Right ventricle myocardium inferior (tissue), 1 donor: ENCODE measurements at places on chromosomes 5 and 9. TPM values are rescaled to one million over a fixed set of nuclear protein-coding genes. Genes with fewer than 3 reads are reported as not detected.

- DNase-seq, result peak; percentile 26
Measured at GRCh38 chr5:120734033-120734432, 269.9 kb downstream of the PRR16 start.

- DNase-seq, result no peak
Measured at GRCh38 chr5:150637245-150638052, 3.0 kb upstream of the SYNPO start.

DNA sequence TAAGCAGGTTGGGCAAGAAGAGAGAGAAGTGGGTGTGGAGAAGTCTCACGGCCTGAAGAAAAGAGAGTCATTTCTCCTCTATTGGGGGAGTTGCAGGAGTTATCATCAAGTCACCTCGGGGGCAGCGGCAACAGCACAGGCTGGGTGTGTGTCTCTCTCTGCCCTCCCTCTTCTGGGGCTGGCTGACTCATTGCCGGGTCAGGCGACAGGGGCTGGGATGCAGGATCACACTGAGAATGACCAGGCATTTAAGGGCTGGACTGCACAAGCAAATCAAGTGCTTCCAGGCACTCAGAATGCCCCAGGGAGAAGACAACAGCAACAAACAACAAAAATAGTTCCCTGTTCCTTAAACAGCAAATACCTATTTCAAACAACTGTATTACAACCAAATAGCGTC lies 6.3 kb upstream of the EQTN start:
- DNase-seq, result no peak

GRCh38 chr9:33952066-33952465 lies 96.6 kb downstream of the UBAP2 start:
- DNase-seq, result no peak

DNA sequence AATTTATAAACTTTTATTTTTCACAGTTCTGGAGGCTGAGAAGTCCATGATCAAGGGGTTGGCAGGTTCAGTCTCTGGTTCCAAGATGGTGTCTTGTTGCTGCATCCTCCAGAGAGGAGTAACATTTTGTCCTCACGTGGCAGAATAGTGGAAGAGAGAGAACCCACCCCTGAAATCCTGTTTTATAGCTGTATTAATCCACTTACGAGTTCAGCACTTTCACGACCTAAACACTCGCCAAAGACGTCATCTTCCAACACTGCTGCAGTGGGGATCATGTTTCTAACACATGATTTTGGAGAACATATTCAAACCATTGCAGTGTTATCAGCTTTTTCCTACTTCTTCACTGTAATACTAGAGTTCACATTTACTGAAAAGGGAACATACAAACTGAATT lies 233.0 kb upstream of the ATP10B start:
- no peak for DNase-seq

- DNase-seq, result no peak
Measured at GRCh38 chr9:99008203-99008602, 64.5 kb downstream of the COL15A1 start.

GRCh38 chr5:137656558-137656957 lies 79.3 kb downstream of the KLHL3 start:
- DNase-seq, result no peak

DNA sequence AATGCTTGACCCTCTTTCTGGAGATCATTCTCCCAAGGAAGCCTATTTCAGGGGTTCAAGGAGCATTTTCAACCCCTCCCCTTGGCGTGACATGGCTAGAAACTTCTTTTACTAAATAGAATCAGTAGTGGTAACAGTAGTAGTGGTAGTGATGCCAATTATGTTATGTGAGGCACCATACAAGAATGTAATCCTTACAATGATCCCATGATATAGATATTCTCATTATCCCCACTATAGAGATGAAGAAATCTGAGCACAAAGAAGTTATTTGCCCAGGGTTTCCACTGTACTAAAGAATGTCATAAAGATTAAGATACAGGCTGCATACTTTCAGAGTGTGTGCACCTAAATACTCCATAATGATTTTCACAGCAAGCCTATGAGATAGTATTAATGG lies 155.4 kb upstream of the CLINT1 start:
- DNase-seq, result no peak

DNA sequence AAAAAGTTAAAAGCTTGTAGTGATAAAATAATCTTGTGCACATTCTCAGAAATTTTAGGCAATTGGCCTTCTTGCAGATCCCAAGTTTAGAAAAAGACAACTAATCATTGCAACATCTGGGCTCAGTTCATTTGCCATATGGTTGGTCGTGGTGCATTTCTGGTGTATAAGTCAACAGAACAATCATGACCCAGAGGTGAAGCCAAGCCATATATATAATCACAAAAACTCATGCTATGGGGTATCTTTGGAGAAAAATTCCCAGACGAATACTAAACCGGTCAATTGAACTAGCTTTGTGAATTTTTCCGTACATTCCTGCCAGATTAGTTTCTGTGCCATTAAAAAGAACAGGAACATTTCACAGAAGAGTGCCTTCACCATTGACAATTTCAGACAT lies 50.3 kb downstream of the FYB1 start:
- DNase-seq, result no peak

- DNase-seq, result no peak
Measured at GRCh38 chr5:146034127-146034526, 71.2 kb downstream of the PLAC8L1 start.

GRCh38 chr5:176577312-176578176 lies 28.4 kb downstream of the CDHR2 start:
- DNase-seq, result peak; percentile 55

GRCh38 chr5:31334061-31334860 lies 140.8 kb downstream of the CDH6 start:
- no peak for DNase-seq

DNA sequence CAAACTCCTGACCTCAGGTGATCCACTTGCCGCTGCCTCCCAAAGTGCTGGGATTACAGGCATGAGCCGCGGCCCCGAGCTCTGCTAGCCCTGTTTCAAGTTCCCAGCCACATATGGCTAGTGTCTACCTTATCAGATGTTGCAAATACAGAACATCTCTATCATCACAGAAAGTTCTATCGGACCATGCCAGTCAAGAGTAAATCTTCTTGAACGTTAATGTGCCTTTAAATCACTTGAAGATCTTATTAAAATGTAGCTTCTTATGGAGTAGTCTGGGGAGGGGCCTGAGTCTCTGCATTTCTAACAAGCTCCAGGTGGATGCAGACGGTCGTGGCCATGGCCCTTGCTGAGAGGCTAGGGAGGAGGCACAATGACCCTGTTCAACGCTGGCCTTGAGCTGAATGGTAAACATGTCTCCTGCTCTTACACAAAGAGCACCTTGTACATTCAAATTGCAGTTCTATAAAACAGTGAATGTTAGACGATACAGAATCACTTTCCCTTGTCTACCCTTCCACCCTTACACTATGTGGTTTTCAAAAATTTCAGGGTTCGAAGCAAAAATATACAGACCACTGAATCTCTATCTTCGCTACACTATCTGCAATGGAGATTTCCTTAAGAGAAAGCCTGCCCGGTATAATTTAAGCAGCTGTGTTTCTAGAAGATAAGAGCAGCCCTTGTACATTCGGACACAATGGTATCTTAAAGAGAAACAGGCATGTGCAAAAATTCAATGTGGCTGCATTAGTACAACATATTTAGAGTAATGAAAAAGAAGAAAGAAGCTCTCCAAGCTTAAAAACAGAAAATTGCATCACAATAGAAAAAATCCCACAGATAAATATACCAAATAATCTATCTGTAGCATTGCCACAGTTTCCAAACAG lies 114.1 kb downstream of the FRMD3 start:
- no peak for DNase-seq

- no peak for DNase-seq
Measured at GRCh38 chr5:157216391-157217142, 35.9 kb downstream of the ITK start.

DNA sequence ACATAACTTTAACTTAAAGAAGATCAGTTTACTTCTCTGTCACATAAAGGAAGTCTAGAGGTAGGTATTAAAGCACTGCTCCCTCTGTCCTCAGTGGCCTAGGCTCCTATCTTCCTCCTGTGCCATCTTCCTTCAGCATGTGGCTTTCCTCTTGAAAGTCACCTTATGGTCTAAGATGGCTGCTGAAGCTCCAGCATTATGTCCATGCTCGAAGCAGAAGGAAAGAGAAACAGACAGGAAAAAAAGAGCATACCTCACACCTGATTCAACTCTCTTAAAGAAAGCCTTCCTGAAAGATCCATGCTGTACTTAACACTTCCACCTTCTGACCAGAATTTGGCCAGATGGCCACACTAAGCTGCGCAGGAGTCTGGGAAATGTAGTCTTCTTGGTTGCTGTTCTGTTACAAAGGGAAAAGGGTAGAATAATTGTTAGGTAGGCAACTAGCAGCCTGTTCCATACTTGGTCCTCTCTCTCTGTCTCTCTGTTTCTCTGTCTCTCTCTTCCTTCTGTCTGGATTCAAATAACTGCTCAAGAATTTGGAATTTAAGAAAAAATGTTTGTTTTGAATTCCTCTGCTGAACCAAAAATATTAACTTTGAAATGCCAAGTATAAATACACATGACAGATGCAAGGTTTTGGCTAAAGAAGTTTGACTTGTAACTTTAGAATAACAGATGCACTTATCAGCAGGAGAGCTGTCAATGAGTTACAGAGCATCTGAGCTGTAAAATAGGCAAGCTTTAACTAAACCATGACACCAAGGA lies 16.0 kb downstream of the TMEM174 start:
- DNase-seq, result no peak

DNA sequence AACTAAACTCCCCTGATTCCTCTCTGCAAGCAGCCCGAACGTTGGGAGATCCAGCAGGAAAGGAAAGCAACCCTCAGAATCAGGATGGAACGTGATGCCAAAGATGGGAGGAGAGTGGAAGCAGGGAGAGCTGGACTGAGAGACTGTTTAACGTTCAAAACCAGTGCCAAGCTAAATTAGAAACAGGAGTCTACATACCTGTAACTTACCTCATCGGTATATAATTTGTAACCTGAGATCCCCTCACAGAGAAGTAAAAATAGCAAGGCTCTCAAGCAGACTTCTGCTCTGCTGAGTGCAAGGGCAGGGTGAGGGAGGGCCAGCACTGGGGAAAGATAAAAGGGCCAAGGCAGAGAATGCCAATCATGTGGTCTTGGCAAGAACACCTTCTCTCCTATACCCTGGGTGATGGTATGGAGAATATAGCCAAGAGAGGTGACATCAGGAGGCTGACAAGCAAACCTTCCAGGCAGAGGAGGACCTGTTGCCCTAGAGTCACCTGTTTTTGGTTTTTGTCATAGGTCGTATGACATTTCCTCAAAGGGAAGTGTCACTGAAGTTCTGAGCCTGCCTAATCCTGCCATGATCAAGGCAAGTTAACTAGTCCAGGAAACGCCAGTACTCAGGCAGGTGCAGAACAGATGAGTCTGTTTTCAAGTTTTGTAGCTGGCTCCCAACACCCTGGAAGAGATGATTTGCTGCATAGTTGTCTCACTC lies 472.0 kb downstream of the NFIB start:
- DNase-seq, result peak; percentile 49

DNA sequence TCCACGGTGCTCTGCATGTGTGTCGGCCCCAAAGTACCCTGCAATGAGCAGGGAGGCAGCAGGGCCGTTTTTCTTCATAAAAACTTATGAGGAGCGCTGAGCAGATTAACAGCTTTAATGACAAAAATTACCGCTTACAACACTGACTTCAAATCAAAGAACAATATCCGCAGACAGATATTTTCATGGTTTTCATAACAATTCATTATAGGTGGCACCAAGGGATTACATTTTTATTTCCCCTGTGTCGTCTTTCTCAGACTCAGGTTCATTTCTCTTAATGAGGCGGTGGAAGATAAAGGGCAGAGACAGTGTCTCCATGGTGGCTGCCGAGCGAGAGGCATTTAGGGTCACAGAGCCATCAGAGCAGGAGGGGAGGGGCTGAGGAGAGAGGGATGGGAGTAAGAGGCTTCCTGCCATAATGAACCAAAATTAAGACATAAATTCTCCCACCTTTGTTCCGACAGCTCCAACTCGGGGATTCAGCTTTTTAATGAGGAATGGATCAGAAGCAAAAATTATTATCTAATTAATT lies 240.7 kb upstream of the CLINT1 start:
- DNase-seq, result no peak

ITGA2 gene
- total RNA-seq, result 0.78 TPM

DIAPH1 gene
- total RNA-seq, result 36.1 TPM

NEUROG1 gene
- total RNA-seq, result not detected

GPR21 gene
- total RNA-seq, result 0.49 TPM

HINT1 gene
- 200 TPM for total RNA-seq

SLC36A2 gene
- 0.60 TPM for total RNA-seq

ZNG1A gene
- 13.2 TPM for total RNA-seq

REEP2 gene
- 5.2 TPM for total RNA-seq
